Right cardiac atrium (tissue), 5 donors: ENCODE measurements at places on chromosomes 12 and 14. TPM values are rescaled to one million over a fixed set of nuclear protein-coding genes. Genes with fewer than 3 reads are reported as not detected.

- DNase-seq: no peak
These were observed 1538.3 kb upstream of the SEL1L start for GRCh38 chr14:83071888-83072501.

DNA sequence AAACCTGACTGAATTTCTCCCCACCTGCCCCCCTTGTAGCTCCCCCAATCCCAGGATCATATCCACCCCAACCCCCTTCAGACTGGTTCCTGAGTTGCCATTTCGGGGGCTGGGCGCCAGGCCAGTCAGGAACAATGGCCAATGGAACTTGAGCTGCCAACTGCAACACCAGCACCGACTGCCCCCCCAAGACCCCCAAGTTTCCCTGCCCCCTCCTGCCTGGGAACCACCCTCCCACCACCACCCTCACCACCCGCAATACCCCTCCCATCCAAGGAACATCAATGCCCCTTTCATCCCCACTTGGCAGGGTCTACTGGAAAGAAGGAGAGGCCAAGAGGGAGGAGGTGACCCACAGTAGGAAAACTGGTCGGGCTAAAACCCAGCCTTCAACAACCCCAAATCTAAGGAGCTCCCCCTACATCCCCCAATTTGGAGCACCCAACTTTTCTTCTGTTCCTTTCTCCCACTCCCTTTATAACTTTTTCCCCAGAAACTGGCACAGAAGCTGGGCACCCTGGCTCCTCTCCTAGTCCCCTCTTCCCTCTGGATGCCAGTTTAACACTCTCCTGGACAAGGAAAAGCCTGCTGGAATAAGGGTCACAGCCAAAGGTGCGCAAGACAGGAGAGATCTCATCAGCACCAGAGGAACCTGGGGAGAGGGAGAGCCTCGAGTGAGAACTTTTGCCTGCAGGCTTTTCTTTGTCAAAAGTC, 1.6 kb upstream of the NDRG2 start:
- peak; percentile 79 for DNase-seq

GRCh38 chr12:90995010-90995409, 9.8 kb downstream of the EPYC start:
- no peak for DNase-seq

The PDE3A gene
- polyA plus RNA-seq: 29.9 TPM

- peak; percentile 90 for DNase-seq
These were observed 34.7 kb downstream of the KCNA5 start for GRCh38 chr12:5078423-5078822.

DNA sequence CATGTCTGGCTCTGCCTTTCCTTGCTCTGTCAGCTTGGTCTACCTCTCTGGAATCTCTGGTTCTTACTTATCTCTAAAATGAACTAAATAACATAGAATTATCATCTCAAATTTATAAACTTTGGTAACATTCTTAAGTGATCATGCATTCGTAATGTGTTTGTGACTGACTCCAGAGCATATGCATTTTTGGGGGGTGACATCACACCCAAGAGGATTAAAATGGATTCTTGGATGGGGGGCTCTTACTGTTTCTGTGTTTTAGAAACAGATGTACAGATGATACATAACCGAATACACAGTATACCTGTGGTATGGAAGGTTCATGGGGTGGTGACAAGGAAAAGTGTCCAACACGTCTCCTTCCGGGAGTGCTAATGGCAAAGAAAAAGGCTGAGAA, 1162.1 kb downstream of the VRK1 start:
- no peak for DNase-seq

- no peak for DNase-seq
These were observed 624 bp upstream of the PWP1 start for GRCh38 chr12:107684990-107685359.

GRCh38 chr12:53345486-53346188, 9.5 kb upstream of the SP7 start:
- peak; percentile 82 for DNase-seq

GRCh38 chr12:127726671-127727315, 540.2 kb upstream of the TMEM132C start:
- no peak for DNase-seq

The GARIN6 gene
- not detected for polyA plus RNA-seq

DNA sequence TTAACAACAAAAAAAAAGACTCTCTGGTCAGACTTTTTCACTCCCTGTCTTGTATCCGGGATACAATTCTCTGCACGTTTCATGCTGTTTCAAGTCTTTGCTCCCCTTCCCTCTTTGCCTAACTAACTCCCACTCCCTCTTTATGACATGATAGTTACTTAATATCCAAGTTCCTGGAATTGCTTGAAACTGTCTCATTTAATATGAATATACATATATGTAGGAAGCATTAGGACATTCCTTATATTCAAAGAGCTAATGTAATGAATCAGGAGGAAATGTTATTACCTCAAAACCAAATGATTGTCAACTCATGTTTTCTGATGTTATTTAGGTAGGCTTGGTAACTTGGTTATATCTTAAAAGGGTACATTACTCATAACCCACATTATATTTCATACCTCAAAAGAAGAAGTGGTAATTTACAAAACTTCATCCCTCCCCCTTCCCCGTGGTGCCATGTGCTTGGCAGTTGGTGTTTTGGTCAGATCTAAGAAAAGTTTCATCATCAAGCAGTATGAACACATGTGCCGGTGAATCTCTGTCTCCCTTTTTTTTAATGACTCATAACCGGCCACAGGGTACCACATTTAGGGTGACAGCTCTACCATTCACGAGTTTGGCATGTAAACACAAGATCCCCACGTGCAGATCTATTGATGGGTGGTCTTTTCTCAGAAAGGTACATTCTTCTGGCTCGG, 56.5 kb downstream of the HCAR2 start:
- DNase-seq: no peak

DNA sequence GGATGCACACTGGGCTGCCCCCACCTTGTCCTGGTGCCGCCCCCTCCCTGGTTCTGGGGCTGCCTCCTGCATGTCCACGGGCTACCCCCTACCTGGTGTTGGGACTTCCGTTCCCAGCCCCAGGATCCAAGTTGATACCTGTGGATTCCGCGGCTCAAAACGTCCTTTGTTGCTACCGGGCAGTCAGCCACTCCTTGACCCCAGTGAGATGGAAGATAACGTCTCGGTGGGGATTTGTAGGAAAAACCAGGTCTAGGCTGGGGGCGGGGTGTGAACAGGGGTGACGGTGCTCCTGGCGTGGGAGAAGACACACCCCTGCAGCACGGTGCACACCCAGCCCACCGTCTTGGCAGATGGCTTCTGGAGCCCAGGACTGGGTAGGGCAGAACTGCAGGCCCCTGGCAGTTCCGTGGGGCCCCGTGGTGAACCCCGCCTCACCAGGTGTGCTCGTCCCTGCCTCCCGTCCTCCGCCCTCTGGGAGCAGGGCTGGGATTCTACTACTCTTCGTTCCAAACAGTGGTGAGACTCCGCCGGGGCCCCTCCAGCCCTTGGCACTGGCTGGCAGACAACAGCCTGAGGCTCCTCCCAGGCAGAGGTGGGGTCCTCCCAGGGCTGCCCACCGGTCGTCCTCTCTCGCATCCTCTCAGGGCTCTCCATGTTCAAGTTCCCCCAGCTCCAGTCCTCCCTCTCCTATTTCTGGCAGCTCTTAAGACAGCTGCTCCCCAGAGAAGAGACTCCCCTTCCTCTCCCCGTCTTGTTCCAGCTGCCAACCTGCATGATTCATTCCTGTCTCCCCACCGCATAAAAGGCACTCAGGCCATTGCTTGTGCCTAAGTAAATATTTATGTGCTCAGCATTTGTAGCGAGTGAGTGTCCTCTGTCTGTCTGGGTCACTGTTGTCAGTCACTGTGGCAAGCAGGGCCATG, 75.5 kb downstream of the FBXL14 start:
- no peak for DNase-seq

DNA sequence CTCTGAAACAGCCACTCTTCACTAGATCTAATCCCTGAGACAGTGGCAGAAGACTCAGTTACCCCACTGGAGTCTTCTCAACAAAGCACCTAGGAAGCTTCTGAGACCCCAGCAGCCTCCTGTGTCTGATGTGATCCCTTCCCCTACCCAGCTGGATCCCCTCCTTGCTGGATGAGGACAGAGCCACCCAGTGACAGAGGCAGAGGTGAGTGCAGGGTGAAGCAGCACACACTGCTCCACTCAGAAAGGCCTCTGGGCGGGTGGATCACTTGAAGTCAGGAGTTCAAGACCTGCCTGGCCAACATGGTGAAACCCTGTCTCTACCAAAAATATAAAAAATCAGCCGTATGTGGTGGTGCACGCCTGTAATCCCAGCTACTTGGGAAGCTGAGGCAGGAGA, 2.7 kb downstream of the SPRYD3 start:
- no peak for DNase-seq

- no peak for DNase-seq
These were observed 525 bp downstream of the RNU6-8 start for GRCh38 chr14:32202491-32202997.

The ASPG gene
- polyA plus RNA-seq: 99.1 TPM

The TMTC2 gene
- polyA plus RNA-seq: 1.6 TPM

GRCh38 chr12:27018037-27018436, 3.9 kb upstream of the TM7SF3 start:
- DNase-seq: no peak

DNA sequence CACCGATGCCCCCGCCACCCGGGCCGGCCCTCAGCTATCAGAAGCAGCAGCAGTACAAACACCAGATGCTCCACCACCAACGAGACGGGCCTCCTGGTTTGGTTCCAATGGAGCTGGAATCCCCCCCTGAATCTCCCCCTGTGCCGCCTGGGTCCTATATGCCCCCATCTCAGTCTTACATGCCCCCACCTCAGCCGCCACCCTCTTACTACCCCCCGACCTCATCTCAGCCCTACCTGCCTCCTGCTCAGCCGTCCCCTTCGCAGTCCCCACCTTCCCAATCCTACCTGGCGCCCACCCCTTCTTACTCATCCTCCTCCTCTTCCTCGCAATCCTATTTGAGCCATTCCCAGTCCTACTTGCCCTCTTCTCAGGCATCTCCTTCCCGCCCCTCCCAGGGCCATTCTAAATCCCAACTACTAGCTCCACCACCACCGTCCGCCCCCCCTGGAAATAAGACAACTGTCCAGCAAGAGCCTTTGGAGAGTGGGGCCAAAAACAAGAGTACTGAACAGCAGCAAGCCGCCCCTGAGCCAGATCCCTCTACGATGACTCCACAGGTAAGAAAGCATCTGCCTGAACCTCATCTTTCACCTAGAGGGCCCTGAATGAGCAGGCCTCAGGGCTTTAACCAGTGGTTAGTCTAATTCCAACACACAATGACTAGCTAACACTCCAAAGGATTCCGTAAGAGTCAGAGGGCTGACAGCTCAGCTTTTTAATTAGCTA, 851 bp downstream of the YLPM1 start:
- DNase-seq: no peak

- DNase-seq: no peak
These were observed 75.5 kb upstream of the CPM start for GRCh38 chr12:69008520-69008919.

GRCh38 chr12:111124183-111124582, 203.8 kb upstream of the MYL2 start:
- no peak for DNase-seq

DNA sequence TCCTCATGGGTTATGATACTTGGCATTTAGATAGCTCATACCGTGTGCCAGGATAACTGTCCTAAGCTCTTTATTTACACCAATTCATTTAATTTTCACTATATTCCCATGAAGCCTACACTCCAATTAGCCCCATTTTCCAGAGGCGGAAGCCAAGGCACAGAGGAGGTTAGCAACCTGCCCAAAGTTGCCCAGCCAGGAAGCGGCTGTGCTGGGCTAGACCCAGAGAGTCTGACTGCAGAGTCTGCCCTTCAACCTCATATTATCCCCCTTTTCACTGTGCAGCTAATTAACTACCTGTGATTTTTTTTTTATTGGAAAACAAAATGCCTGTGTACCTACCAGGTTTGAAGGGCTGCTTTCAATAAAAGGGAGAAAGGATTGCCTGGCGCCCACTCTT, 2.5 kb downstream of the RFLNA start:
- peak; percentile 34 for DNase-seq

GRCh38 chr14:64782196-64782595, 78.0 kb downstream of the PLEKHG3 start:
- DNase-seq: peak; percentile 33

- DNase-seq: no peak
These were observed 84.9 kb upstream of the FOXG1 start for GRCh38 chr14:28681681-28682080.

GRCh38 chr12:92411687-92412086, 266.0 kb upstream of the BTG1 start:
- DNase-seq: no peak

- no peak for DNase-seq
These were observed 11.5 kb downstream of the RBM23 start for GRCh38 chr14:22907429-22907828.

The ABCC9 gene
- polyA plus RNA-seq: 12.1 TPM

The KRT2 gene
- polyA plus RNA-seq: not detected

The GPD1 gene
- 24.6 TPM for polyA plus RNA-seq

DNA sequence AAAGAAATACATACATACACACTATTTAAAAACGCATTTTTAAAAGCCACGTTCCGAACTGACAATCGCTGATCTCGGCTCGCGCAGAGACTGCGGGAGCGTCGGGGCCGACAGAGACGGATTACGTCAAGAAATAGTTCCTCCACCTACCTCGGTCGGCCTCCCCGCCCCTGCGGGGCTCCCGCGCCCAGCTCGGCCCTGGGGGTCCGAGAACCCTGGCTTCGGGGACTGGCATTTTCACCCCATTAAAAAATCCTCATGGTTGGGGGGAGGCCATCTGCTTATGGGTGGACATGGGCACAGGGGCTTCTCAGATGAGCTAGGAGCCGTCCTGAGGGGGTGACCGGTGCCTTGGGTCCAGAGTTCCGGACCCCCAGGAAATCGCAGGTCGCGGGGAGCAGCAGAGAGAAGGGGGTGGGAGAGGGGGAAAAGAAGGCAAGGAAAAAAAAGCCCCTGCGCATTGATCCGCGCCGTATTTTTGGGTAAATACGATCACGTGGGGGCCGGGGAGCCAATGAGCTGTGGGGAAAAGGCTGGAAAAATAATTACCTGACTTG, 324 bp upstream of the HOXC9 start:
- no peak for DNase-seq

DNA sequence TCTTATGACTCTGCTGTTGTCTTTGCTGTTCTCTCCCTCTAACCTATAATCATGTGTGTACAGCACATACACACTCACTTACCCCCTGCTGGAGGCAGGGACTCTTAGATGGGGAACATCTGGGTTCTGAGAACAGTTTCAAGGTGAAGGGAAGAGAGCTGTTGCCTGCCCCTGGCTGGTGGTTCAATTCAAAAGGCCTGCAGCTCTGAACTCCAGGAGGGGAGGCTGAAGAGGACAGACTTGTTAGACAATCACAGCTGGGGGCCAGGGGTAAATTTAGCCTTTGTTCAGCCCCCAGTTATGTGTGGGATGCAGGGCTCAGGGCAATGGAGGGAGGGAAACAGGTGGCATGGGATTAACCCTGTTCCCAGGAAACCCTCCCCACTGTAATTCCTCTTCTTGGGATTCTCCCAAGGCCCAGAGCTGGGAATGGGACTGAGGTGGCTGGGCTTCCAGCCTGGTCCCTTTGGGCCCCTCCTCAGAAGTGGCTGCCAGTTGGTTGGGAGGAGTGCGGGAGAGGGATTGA, 1.9 kb downstream of the MYL6B start:
- peak; percentile 10 for DNase-seq

The KRT75 gene
- 0.07 TPM for polyA plus RNA-seq

GRCh38 chr12:3201339-3202051, 124.3 kb downstream of the TSPAN9 start:
- no peak for DNase-seq
